C1 segment of cervical spinal cord (tissue), 14 donors: ENCODE measurements at places on chromosomes 6 and 20.

DNA sequence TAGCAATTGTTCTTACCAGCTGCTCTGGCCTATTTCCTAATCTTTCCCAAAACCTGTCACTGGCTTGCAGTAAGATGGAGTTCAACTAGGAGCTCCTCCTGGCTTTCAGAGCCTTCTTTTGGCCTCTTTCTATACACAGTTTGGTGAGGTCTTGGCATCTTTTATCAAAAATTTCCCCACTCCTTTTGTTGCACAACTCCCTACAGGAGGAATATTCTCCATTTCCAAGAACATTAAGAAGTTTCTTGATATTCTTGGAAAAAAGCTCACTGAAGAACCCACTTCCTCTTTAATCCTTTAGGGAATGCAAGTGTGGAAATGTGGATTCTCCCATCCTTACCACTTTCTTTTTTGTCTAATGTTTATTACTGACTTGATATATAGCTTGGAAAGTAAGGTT, 171.3 kb upstream of the KCNK16 start:
- DNase-seq, result no peak

- no peak for DNase-seq
Measured at GRCh38 chr20:1946762-1947534, 46.9 kb downstream of the PDYN start.

DNA sequence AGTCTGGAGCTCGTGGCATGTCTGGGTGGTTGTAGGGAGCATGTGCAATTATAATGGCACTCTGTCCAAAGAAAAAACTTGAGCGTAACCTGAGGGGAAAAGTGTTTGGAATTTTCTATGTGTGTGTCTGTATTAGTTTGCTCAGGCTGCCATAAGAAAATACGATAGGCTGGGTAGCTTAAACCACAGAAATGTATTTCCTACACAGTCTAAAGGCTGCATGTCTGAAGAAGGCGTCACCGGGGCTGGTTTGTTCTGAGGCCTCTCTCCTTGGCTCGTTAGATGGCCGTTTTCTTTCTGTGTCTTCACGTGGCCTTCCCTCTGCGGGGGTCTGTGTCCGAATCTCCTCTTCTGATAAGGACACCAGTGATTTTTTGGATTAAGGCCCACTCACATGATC, 59.0 kb downstream of the IGF2R start:
- no peak for DNase-seq

DNA sequence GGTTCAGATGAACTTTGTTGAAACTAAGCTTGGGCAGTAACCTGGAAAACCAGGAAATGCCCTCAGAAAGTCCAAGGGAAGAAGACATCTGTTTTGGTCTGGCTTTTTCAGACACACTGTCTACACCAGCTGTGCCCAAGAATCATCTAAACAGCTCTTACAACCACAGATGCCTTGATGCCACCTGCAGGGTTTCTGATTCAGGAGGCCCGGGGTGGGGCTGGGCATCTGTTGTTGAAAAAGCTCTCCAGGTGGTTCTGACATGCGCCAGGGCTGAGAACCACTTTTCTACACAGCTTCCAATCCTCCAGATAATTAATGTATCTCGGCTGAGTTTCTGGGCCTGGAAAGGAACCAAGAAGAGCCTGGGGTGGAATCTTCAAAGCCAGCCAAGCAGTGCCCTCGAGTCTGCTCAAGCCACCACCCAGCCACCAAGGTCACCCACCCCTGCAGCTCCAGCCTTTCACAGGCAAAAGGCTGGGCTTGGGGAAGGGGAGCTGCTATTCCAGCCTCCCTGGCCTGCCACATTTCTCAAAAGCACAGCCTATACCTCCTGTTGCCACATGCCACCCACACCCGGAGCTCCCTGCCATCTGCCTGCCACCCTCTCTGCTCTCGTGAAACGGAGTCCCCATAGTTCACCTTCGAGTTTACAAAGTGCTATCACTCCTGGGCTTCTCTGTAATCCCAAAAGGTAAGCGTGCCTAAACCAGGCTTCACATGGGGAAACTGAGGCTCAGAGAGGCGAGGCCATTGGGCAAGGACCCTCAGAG, 9.4 kb downstream of the MDGA1 start:
- DNase-seq, result no peak

- no peak for DNase-seq
Measured at GRCh38 chr6:21598674-21599023, 5.1 kb downstream of the SOX4 start.

GRCh38 chr6:12381587-12381986, 91.4 kb downstream of the EDN1 start:
- DNase-seq, result no peak

DNA sequence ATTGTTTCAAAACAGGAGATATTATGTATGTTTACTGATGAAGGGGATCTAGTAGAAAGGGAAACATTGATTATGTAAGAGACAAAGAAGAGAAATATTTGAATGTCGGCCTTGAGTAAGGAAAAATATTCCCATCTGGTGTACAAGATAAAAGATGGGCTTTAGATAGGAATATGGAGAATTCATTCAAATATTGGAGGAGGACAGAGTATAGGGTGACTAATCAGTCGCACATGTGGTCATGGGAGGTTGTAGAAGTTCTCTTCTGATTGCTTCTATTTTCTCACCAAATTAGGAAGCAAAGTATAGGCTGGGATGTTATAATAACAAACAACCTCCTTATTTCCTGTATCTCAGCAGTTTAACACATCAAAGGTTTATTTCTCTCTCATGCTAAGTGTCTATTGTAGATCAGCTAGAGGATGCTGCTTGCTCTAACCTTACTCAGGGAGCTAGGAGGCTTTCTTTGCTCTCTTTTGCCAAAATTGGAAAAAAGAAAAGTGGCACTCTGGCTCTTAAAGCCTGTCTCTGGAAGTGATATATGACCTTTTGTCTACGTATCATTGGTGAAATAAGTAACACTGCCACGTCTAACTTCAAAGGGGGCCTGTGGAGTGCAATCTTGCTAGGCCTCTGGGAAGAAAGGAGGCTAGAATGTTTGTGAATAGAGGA, 1.2 kb upstream of the HDDC2 start:
- DNase-seq, result no peak

DNA sequence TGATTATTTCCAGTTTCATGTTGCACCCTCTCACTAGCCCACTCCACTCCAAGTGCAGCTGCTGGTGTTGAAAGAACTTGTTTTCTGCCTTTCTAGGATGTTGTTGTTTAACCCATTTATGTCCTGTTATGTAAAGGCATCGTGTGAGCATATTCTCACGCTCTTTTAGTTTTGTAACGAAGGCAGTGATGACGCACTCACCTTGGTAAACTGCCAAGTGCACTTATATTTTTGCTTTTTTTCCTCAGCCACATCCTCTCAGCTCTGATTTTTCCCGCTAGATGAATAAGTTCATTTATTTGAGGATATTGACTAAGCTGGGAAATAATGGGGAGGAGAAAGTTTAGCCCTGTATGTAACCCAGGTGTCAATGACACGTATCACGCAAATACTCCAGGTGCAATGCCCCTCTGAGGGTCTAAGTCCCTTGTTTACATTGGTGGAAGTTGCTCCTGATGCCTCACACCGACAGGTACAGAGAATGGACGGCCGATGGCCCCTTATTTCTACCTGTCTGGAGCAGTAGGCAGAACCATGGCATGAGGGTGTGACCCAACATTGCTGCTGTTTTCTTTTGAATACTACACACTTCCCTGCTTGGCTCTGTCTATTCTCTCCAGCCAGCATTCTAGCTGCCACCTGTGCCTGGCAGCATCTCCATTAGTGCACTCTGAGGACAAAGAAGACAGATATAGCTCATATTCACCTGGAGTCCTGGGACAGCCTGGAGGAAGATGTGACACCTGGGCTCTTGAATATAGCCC, 132.7 kb upstream of the SLC24A3 start:
- no peak for DNase-seq

- no peak for DNase-seq
Measured at GRCh38 chr6:145073811-145074210, 661.5 kb downstream of the EPM2A start.

- DNase-seq, result no peak
Measured at GRCh38 chr6:32234934-32235333, 11.1 kb upstream of the NOTCH4 start.

- no peak for DNase-seq
Measured at GRCh38 chr20:62924442-62925075, 1.7 kb downstream of the DIDO1 start.

- DNase-seq, result no peak
Measured at GRCh38 chr6:38755874-38756273, 40.8 kb downstream of the DNAH8 start.

GRCh38 chr20:4894981-4895381, 106.3 kb downstream of the SLC23A2 start:
- DNase-seq, result no peak

GRCh38 chr20:1939270-1939595, 44.0 kb downstream of the SIRPA start:
- no peak for DNase-seq

DNA sequence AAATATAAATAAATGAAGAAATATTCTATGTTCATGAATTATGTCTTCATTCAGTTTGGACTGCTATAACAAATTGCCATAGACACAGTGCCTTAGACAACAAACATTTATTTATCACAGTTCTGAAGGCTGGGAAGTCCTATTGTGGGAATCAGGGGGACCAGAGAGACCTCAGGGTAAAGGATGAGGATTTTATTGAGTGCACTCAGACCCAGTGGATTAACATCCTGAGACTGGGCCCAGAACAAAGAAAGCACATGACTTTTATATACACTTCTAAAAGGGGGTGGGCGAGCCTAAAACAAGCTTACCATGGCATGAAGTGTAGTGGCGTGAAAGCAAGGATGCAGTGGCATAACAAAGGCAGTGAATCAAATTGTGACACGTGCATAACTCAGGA, 26.9 kb upstream of the CBLN4 start:
- DNase-seq, result no peak

GRCh38 chr20:50224531-50225255, 34.1 kb downstream of the CEBPB start:
- no peak for DNase-seq

DNA sequence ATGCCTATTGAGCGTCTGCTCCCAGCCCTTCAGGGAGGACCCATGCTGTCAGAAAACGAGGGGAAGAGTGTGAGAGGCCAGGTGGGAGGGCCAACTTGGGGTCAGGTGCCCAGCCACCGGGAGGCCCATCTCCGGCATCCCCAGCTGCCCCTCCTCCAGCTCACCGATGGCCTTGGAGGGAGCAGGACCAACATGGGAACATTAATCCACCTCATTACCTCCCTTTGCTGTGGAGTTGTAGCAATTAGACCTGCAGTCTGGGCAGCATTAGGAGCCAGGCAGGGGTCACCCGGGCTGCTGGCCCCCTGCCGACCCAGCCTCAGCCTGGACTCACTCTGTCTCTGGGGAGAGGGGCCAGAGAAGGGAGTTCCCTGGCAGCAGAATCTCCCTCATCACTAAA, 25.1 kb downstream of the DLGAP4 start:
- no peak for DNase-seq

- no peak for DNase-seq
Measured at GRCh38 chr20:25270829-25271251, 23.0 kb downstream of the PYGB start.

DNA sequence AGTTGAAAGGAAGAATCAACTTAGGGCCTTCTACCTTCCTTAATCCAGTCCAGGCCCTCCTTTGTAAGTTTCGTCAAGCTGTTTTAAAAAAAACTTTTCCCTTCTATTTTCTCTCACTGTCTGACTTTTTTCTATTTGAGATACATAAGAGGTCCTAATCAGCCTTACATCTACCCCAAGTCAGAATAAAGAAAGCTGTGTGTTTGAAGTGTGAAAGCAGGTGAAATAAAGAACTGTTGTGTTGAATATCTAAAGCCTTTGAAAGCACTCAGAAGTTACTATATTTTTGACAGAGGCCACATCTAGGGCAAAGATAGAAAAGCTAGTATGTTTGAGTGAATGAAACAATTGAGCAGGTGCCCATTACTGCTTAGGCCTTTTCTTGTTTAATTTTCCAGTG, 35.5 kb downstream of the SH3BGRL2 start:
- no peak for DNase-seq

GRCh38 chr6:7725412-7725811, 487 bp upstream of the BMP6 start:
- no peak for DNase-seq

GRCh38 chr6:29589423-29590048, 4.6 kb downstream of the OR2H2 start:
- DNase-seq, result peak; percentile 5

DNA sequence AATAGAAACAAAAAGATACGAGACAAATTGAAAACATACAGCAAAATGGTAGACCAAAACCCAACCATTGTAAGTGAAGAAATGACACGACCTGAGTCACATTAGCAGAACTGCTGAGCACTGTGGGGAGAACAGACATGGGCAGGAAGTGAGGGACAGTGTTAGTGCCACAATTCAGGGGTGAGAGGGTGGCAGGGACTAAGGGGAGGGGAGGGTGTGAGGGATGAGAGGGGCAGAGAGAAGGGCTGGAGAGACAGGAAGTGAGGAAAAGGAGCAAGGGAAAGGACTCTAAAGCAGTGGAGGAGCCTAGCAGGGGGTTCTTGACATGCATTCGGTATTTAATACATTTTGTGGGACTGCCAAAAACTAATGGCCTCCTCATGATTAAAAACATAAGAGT, 45.0 kb upstream of the TRIM26 start:
- no peak for DNase-seq

DNA sequence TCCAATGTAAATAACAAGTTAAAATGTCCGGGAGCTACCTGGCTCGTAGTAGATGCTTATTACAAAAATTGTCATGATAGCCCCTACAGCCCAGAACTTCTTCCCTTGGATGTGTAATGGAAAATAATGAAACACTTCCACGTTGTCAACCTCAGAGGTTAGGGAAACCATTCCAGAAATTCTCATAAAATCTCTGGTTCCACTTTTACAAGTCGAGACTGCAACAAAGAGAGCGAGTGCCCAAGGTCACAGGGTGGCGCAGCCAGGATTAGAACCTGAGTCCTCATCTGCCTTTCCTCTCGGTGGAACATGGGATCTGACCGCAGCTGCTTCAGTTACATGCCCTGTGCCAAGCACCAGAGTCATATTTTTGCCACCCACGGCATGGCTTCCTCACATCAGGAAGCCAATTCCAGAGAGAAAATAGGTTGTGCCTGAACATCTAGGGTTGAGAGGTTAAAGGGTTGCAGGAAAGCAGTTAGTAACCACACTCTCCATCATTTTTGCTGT, 157.6 kb downstream of the SOBP start:
- no peak for DNase-seq

GRCh38 chr6:164887660-164888059, 421.7 kb downstream of the C6orf118 start:
- DNase-seq, result no peak

- no peak for DNase-seq
Measured at GRCh38 chr6:36946526-36946925, 8.0 kb upstream of the PI16 start.

GRCh38 chr20:61442075-61442670, 190.1 kb downstream of the CDH4 start:
- no peak for DNase-seq

DNA sequence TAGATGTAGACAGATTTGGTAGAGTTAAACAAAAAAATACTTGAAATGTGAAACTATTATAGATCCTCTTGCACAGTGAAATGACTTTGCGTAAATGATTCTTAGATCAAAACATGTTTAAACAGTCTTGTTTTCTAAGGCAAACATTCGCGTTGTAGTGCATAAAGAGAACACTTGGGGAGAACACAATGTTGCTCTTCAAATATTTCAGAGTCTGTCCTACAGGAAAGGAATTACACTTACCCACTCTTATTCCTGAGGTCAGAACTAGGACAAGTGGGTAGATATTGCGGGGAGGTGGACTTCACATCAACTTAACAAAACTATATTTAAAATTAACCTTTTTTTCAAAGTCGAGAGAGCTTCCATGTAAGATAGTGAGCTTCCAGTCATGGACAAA, 183.5 kb upstream of the PCSK2 start:
- no peak for DNase-seq

- DNase-seq, result no peak
Measured at GRCh38 chr6:22928775-22929174, 359.4 kb downstream of the HDGFL1 start.
